Substantia nigra (tissue), 51 donors: ENCODE measurements at places on chromosomes 6 and 20.

- no peak for DNase-seq
Observed at GRCh38 chr6:82057846-82058554, 189.5 kb downstream of the IBTK start.

DNA sequence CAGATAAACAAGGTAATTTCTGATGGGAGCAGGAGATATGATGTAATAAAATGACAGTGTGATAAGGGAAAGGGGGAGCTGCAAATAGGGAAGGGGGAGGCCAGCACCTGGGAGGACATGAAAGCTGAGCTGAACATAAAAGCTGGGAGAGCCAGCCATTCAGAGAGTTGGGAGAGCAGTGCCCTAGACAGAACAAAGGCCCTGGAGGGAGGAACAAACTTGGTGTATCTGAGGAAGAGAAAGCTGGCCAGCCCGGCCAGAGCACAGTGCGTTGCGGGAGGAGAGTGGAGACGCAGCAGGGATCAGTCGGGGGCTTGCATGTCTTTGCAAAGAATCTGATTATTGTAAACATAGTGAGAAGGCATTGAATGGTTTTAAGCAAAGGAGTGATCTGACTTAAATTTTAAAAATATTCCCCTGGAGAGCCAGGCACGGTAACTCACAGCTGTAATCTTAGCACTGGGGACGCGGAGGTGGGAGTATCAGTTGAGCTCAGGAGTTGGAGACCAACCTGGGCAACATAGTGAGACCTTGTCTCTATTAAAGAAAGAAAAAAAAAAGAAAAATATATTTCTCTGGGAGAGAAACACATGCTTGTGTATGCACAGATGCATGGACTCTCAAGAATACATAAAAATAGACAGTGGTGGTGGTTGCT lies 318.2 kb downstream of the ZFAND3 start:
- DNase-seq = no peak

GRCh38 chr6:155275808-155276480 lies 12.1 kb downstream of the CLDN20 start:
- peak; percentile 22 for DNase-seq

GRCh38 chr6:114055763-114056162 lies 84.8 kb upstream of the HDAC2 start:
- no peak for DNase-seq
